RPMI8226 (cell line): ENCODE measurements at places on chromosomes 7 and 10.
A peak's percentile ranks its signal among the peaks of the same experiment; 100 is the strongest.

DNA sequence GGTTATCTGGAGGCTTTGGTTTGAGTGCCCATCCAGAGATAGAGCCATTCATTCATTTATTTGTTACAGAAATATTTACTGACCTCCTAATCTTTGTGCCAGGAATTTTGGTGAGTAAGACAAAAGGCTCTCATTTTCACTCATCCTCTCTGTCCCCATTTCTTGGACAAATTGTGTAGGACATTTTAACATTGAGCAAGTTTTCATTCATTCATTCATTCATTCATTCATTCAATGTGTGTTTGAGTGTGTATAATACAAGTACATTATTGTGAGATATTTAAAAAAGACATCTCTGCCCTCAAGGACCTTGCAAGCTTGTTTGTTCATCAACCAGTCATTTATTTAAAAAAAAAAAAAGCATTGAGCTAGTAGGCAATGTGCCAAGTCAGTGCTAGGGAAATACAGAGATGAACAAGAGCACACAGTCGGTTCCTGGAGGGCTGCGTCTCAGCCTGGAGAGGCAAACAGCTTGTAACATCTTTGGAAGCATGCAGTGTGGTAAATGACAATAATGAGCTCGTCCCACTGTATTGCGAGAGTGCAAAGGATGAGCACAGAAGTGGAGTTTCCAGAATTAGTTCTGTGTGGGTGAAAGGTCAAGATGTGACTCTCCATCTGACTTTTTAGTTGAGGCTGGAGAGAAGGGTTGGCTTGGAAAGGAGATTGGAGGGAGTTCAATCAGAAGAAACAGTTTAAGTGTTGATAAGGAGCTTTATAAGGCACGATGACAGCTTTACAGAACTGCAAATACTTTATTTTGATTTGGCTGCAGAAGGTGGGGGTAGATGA lies 50.5 kb upstream of the HBP1 start:
- DNase-seq, result no peak

GRCh38 chr7:101898106-101898505 lies 80.7 kb downstream of the CUX1 start:
- no peak for DNase-seq

GRCh38 chr7:107344799-107345198 lies 125.1 kb upstream of the GPR22 start:
- no peak for DNase-seq

- DNase-seq, result peak; percentile 30
Measured at GRCh38 chr7:150971242-150972022, 6.7 kb downstream of the KCNH2 start.

GRCh38 chr10:47379901-47380300 lies 4.2 kb downstream of the ZNF488 start:
- DNase-seq, result no peak

GRCh38 chr7:157408258-157409101 lies 71.7 kb downstream of the DNAJB6 start:
- no peak for DNase-seq

DNA sequence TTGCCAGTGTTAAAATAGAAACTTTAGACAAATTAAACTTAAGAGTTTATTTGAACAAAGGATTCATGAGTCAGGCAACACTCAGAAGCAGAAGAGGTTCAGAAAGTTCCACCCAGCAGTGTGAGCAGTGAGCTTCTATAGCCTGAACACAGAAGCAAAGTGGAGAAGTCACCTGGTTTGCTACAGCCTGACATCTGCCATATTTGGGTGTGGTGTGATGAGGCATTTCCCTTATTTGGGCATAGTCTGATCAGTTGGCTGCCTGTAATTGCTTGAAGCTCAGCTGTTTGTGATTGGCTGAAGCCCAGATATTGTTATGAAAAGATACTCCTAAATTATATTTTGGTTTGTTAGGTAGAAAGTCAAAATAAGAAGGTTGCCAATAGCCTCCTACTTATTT lies 39.1 kb downstream of the VWC2 start:
- DNase-seq, result no peak

- DNase-seq, result no peak
Measured at GRCh38 chr7:111384065-111384891, 178.0 kb downstream of the IMMP2L start.

DNA sequence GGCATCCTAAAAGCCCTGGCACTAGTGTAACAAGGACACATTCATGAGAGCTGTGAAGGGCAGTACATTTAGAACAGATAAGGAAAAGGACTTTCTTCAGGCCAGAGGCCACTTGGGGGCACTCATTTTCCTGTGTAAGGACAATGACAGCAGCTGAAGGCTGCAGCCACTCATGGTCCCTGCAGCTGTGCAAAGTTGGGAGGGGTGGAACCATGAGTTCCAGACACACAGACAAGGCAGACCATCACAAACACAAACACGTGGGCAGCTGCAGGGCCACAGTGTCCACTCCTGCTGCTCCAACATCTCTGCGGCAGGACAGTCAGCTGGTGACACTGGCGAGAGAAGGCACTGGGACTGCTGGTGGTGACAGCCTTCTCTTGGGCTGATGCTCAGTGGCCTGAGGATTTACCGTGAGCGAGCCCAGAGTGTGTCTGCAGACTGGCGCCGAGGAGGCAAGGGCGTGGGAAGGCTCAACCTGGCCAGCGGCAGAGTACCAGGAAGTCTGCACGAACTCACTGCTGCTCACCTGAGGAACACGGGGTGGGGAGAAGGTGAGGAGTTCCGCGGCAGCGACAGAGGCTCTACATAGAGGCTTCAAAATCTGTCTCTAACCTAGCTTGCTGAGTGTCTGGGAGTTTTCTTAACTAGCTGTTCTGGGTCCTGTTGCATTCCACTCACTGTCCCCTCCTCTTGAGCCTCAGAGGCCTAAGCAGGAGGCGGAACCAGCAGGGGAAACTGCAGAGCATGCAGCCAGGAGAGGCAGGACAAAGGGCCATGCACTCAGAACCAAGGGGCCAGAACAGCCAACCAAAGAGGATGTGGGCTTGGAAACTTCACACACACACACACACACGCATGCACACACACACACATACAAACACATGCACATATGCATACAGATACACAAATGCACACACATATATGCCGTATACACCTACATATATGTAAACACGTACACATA lies 76.5 kb upstream of the DDC start:
- no peak for DNase-seq

GRCh38 chr10:10785627-10786026 lies 232.0 kb upstream of the CELF2 start:
- no peak for DNase-seq

GRCh38 chr10:96968682-96969423 lies 136.8 kb downstream of the LCOR start:
- DNase-seq, result no peak

GRCh38 chr7:138033241-138033640 lies 31.4 kb upstream of the CREB3L2 start:
- DNase-seq, result no peak

GRCh38 chr7:30469303-30469702 lies 9.3 kb downstream of the NOD1 start:
- DNase-seq, result no peak

GRCh38 chr7:30836991-30837390 lies 65.8 kb downstream of the MINDY4 start:
- no peak for DNase-seq

- peak; percentile 3 for DNase-seq
Measured at GRCh38 chr10:84762754-84763394, 434.5 kb downstream of the CCSER2 start.

- DNase-seq, result peak; percentile 15
Measured at GRCh38 chr7:142511801-142512200, 237.5 kb upstream of the PRSS1 start.

GRCh38 chr7:149005427-149006344 lies 22.6 kb downstream of the PDIA4 start:
- DNase-seq, result peak; percentile 74

DNA sequence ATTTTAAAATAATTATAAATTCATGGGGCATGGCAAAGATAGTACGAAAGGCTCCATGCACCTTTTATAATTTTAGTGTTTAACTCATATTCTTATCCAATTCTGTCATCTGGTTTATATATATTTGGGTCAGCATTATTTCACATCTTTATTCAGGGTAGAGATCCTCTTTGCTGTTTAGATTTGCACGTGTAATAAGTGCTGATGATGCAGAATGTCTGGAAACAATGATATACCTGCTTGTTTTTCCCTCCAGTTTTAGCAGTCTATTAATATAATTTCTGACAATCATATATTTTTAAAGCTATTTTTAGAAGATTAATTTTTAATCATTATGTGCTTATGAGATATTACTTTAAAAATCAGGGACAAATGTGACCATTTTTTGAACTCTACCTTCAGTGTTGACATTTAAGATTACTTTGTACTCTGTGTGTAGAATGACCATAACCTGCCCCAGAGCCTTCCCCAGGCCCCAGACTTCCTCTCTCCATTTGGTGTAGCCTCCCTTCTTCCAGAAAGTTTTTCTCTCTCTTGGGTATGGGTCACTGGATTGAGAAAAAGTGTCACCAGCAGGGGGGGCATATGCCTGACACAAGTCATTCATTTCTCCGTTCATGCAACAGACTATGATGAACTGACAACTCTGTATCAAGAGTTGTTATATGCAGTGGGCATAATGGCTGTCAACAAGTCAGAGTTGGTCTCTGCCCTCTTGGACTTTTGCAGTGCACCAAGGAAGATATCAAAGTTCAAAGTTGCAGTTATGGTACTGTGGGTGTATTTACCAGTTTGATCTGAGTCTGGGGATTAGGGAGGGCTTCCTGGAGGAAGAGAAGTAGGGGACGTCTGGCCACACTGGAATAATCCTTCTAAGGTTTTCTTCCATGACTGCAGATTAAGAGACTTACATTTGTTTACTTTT lies 192.6 kb upstream of the CCDC6 start:
- peak; percentile 21 for DNase-seq

- DNase-seq, result no peak
Measured at GRCh38 chr7:133265821-133266220, 12.9 kb downstream of the EXOC4 start.

DNA sequence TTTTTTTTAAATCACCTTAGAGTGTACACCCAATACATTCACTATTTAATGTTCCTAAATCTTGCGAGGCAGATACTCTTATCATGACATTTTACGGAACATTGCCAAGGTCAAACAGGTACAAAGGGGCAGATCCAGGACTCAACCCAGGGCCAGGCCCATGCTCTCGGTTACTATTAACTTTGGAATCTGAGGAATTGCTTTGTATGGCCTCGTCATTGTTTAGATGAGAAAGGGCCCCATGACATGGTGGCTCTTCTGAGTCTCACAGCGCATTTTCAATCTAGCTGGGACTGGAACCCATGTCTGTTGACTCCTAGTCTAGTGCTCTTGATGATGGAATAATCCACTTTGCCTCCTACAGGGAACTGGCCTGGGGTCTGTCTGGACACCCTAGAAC lies 59.1 kb downstream of the GATA3 start:
- no peak for DNase-seq

DNA sequence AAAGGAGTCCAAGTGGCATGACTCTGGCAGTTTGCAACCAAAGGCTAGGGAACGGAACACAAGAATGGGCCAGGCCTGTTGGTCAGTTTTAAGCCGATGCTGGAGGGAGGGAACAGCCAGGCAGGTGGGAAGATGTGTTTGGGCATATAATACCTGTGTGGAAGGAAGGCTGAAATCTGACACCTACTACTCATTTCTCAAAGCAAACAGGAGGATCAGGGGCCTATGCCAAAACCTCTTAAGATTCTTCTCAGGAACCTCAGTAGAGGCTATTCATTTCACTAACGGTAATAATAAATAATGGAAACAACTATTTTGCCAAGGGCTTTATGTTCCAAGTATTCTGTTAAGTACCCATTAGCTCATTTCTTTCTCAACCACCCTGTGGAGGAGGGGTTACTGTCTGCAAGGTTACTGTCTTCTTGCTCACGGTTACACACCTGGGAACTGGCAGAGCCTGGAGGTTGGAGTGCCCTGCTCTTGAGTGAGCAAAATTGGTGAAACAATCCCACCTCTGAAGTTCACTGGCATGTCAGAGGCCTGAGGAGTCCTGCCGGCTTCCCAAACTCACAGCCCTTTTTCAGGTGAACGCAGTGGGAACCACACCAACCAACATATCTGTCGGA lies 35.5 kb downstream of the GOT1 start:
- DNase-seq, result peak; percentile 6

- DNase-seq, result no peak
Measured at GRCh38 chr7:127881564-127881963, 149.7 kb downstream of the LRRC4 start.
